Activated T-cell treated with anti-CD3 and anti-CD28 coated beads for 24 hours (primary cell): ENCODE measurements at places on chromosomes 4 and X.

DNA sequence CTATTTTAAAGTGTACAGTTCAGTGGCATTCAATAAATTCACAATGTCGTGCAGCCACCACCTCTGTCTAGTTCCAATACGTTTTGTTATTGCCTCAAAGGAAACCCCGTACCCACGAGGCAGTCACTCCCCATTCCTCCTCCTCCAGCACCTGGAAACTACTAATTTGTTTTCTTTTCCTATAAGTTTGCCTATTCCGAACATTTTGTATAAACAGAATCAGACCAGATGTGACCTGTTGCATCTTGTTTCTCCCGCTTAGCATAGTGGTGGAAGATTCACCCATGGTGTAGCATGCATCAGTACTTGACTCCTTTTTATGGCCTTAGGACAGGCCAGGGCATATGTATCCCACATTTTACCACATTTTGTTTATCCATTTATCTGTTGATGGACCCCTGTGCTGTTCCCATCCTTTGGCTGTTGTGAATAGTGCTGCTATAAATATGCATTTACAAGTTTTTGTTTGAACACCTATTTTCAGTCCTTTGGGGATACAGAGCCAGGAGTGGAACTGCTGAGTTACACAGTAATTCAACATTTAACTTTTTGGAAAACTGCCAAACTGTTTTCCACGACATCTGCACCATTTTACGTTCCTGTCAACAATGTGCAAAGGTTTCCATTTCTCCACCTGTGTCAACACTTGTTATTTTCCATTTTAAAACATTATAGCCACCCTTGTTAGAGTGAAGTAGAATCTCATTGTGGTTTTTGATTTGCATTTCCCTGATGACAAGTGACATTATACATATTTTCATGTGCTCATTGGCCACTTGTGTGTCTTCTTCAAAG is 57.8 kb upstream of the STX18 start:
- no peak for DNase-seq

- DNase-seq = no peak
Observed at GRCh38 chr4:34158878-34159277, 2085.4 kb downstream of the ARAP2 start.

DNA sequence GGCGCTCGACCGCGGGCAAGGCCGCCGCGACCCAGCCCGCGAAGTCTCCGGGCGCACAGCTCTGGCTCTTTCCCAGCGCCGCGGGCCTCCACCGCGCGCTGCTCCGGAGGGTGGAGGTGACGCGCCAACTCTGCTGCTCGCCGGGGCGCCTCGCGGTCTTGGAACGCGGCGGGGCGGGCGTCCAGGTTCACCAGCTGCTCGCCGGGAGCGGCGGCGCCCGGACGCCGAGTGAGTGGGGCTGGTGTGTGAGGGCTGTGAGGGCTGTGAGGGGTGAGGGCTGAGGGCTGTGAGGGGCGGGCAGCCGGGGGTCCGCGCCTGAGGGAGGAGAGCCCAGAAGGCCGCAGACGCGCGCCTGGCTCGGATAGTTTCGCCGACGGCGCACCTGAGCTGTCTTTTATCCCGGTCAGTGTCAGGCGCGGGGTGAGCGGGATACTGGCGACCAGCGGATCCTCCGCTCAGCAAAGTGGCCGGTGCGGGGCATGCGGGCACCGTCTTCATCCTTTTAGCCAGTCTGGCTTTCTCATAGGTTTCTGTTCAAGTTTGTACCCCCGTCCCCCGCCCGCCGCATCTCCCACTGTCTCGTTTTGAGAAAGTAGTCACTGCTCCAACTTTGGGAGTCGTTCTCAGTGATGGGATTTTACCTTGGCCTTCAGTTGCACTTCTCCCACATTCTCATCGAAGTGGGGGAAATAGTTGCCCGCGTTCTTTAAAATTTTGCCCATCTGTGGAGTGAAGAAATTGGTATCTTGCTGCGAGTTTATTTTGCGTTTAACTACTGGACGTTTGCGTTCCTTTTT is 586 bp downstream of the HERC5 start:
- peak; percentile 25 for DNase-seq

- peak; percentile 76 for DNase-seq
Observed at GRCh38 chrX:2690856-2691542, at the start of gene CD99. TSS of gene CD99 (plus strand) at chrX:2691295. CDS start at chrX:2691361, 66 bp downstream.

GRCh38 chr4:54539500-54540029 is 118.2 kb upstream of the KIT start:
- no peak for DNase-seq

DNA sequence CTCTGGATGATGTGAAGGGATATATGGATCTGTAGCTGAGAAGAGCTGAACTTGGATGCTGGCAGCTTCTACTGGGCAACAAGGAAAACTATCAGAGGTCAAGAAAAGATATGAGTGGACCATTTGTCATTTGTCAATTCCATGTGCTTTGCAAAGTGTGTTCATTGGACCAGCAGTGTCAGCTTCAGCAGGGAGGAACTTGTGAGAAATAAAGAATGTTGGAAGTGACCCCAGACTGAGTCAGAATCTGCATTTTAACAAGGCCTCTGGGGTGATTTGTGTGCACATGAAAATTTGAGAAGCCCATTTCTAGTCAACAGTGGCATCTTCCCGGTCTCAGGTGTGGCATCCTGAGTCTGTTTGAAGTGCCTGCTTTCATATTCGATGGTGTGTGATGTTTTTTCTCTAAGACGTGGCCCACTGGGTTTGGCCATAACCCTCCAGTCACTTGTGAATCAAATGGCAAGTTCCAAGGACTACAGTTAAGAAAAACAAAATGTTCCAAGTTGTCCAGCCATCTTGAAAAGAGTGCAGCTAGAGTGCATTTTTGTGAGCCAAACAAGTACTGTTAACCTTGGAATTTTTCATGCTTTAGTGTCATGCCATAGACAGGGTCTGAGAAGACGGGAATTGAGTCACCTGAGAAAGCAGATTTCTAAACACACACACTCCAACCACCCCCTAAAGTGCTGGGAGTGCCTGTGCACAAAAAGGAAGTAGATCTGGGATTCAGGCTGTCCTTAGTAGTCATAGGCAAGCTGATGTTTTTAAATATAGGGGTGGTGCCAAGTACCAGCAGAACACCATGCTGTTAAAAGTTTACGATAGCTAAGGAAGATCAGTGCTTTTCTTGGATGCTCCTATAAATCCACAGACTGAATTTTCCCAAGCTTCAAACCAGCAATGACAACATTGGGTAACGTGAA is 26.4 kb downstream of the GPM6B start:
- no peak for DNase-seq

- no peak for DNase-seq
Observed at GRCh38 chr4:166252487-166253402, 379.7 kb downstream of the TLL1 start.

DNA sequence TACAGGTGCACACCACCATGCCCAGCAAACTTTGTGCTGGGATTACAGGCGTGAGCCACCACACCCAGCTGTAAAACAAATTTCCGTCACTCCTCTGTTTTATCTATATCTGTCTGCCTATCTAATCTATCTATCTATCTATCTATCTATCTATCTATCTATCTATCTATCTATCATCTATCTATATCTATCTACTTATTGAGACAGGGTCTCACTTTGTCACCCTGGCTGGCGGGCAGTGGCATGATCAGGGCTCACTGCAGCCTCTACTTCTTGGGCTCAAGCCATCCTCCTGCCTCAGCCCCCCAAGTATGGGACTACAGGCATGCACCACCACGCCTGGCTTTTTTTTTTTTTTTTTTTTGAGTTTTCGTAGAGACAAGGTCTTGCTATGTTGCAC is 20.6 kb downstream of the AKAP14 start:
- DNase-seq = no peak

DNA sequence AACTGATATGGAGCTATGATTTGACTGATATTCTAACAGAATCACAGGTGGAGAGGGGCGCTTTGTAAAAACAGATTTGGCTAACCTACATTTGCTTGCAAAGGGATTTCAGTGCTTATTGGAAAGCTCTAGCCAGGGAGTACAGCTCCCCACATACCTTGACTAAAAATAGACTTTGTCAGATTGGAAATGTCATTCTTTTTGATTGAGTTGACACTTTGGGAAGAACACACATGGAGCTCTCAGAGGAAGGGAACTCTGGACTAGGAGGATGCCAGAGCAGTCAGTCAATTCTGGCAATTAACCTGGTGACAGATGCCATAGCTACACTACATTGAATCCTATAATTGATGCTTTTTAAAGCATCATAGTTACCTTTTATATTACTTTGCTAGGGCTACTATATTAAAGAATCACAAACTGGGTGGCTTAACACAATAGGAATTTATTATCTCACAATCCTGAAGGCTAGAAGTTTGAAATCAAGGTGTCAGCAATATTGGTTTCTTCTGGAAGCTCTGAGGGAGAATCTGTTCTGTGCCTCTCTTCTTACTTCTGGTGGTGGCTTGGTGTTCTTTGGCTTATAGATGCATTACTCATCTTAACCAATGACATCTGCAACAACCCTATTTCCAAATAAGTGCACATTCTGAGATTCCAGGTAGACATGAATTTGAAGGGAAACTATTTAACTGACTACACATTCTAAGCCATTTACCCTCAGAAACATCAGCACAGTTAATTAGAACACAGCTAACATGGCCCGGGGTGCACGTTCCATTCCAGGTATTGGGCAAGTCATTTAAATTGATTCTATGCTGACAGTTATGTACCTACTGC is 8.4 kb upstream of the HERC3 start:
- no peak for DNase-seq

GRCh38 chrX:100449696-100450608 is 39.9 kb upstream of the PCDH19 start:
- DNase-seq = no peak

DNA sequence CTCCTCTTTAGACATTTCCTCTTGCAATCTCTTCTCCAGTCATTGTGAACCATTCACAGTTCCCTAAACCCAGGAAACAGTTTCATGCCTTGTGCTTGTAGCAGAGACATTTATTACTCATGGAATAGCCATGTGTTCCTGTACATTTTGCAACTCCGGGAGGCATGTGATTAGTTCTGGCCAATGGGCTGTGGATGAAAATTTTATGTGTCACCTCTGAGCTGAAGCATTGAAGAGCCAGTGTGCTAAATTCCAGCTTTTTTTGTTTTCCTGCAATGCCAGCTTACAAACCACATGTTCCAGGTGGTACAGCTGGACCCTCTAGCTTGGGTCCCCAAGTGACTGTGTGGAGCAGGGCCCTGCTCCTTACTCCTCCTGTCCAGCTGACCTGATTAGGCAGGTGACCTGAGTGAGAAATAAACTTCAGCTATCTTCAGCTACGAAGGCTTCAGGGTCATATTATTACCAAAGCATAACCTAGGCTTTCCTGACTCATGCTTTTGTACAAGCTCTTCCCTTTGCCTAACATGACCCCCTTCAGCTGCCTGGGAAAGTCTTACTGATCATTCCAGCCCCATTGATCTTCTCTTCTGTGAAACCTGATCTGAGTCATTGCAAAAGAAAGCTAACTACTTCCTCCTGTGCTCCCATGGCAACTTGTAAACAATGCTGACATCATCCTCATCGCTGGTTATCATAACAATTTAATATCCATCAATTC is 200.4 kb downstream of the PTTG2 start:
- peak; percentile 44 for DNase-seq

DNA sequence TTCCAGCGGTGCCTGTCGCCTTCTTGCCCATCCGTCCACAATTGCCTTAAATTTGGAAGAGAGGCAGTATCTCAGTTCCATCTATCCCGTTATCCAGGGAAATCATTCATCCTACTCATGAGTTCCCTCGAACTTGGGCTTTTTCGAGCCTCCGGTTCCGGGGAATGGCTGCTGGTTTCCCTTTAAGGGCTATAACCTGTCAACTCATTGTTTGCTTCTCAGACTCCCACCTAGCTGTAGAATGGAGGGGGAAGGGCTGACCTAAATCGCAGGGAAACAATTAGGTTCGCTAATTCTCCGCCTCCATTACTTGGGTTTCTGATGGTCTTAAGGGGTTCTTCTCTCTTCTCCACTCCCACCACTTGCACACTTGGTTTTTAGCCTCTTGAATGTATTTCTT is 1.2 kb downstream of the UCHL1 start:
- no peak for DNase-seq

DNA sequence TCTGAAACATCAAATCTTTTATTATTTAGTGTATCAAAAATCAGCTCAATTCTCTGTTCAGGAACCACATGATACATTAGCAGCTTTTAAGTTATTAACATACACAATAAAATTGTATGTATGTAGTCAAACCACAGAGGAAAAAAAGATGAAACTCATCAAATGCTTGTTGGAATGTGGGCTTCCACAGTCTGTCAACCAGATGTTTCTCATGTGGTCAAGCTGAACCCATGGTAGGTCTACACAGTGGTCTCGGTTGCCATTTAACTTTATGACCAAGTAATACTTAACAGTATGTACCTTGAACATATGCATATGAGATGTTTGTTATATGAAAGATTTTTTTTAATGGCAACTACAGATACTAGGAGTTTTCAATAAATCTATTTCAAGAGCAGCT is 427.8 kb downstream of the IL15 start:
- no peak for DNase-seq

GRCh38 chrX:88613338-88613737 is 133.7 kb upstream of the CPXCR1 start:
- no peak for DNase-seq

- no peak for DNase-seq
Observed at GRCh38 chr4:158949099-158949498, 153.8 kb upstream of the RAPGEF2 start.

- no peak for DNase-seq
Observed at GRCh38 chrX:118727686-118728339, 407 bp downstream of the IL13RA1 start.

DNA sequence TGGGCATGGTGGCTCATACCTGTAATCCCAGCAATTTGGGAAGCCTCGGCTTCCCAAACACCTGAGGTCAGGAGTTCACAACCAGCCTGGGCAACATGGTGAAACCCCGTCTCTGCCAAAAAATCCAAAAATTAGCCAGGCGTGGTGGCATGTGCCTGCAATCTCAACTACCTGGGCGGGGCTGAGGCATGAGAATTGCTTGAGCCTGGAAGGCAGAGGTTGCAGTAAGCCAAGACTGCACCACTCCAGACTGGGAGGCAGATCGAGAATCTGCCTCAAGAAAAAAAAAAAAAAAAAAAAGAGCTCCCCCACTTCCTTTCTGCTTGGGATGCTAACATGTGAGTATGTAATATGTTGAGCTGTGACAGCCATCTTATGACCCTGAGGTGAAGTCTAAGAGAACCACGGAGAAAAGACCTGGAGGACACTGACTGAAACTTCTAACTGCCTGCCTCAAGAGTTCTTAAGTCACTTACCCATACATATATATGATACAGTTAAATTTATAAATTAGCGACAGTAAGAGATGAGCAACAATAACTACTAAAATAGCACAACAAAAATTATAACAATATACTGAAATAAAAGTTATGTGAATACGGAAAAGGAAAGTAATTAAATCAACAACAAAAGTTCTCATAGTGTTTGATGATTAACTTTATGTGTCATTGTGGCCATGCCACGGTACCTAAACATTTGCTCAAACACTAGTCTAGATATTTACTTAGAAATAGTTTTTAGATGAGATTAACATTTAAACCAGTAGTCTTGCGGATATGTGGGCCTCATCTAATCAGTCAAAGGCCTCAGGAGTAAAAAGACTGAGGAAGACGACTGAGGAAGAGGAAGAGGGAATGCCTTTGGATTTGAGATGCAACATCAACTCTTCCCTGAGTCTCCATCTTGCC is 178.3 kb downstream of the OPHN1 start:
- no peak for DNase-seq
